ENCODE measurements at places on chromosomes 4 and X.

DNA sequence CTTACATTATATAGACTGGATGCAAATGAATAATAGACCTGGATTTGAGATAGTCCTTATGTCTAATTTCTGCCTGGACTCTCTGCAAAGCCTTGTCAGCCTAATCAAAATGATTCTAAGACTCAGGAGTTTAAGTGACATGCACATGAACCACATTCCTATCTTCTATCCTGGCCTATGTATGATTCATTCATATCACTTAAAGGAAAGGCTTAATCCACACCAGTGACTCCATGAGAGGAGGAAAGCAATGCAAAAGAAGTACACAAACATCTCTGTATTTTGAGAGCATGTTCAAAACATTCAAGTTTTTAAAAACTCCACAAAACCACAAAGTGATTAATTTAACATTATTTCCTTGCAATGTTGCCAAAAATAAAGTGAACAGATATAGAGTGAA is 14.6 kb downstream of the AMOT start:
- DNase-seq: no peak

- DNase-seq: no peak
These were observed 234.1 kb upstream of the PSAPL1 start for GRCh38 chr4:7668826-7669225.

GRCh38 chr4:110625576-110626257 is 2.8 kb upstream of the PITX2 start:
- DNase-seq: no peak

GRCh38 chr4:130359542-130359941 is 1263.6 kb downstream of the C4orf33 start:
- no peak for DNase-seq

GRCh38 chrX:47321386-47321785 is 49.0 kb upstream of the ZNF157 start:
- DNase-seq: peak; percentile 1

GRCh38 chrX:24282381-24283126 is 31.3 kb downstream of the SUPT20HL2 start:
- no peak for DNase-seq

DNA sequence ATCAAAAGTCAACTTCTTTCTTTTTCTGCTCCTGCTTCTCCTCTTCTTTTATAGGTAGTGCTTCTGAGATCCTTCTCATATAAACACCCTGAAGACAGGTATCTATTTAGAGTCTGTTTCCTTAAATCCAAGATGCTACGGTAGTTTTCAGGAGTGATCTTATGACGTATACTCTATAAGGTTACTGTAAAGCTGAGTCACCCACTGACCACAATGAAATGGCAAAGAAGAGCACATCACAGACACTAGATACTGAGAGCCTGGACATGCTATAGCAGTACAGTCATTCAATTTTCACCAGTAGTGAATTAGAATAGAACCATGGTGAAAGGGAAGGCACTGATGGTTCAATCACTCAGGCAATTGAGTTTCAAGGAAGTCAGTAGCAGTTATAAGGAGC is 412.5 kb downstream of the ADAM29 start:
- no peak for DNase-seq

Measured in activated CD4-positive, alpha-beta T cell treated with anti-CD3 and anti-CD28 coated beads, Interleukin-2, Interleukin-6, amounts not matched to agents 100 ng/mL and 50 ng/mL, durations not matched to agents 16 hours and 8 hours (primary cell).